T-cell (primary cell): ENCODE measurements at places on chromosomes 1 and 21.
A peak's percentile ranks its signal among the peaks of the same experiment; 100 is the strongest.

DNA sequence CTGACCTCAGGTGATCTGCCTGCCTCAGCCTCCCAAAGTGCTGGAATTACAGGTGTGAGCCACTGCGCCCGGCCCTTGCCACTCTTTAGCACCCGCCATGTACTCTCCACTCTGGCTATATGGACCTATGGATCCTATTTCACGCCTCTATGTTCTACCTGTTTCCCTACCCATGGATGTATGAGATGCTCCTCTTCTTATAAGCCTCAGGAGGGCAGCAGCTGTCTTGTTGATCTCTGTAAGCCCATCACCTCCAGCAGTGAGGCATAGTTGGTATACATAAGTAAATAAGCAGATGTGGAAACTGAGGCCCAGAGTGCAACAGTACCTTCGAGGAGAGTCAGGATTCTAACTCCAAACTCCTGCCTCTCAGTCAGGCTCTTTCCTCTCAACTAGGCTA is 24.7 kb upstream of the ARTN start:
- no peak for DNase-seq

GRCh38 chr1:196142111-196142640 is 466.1 kb downstream of the KCNT2 start:
- DNase-seq: no peak

DNA sequence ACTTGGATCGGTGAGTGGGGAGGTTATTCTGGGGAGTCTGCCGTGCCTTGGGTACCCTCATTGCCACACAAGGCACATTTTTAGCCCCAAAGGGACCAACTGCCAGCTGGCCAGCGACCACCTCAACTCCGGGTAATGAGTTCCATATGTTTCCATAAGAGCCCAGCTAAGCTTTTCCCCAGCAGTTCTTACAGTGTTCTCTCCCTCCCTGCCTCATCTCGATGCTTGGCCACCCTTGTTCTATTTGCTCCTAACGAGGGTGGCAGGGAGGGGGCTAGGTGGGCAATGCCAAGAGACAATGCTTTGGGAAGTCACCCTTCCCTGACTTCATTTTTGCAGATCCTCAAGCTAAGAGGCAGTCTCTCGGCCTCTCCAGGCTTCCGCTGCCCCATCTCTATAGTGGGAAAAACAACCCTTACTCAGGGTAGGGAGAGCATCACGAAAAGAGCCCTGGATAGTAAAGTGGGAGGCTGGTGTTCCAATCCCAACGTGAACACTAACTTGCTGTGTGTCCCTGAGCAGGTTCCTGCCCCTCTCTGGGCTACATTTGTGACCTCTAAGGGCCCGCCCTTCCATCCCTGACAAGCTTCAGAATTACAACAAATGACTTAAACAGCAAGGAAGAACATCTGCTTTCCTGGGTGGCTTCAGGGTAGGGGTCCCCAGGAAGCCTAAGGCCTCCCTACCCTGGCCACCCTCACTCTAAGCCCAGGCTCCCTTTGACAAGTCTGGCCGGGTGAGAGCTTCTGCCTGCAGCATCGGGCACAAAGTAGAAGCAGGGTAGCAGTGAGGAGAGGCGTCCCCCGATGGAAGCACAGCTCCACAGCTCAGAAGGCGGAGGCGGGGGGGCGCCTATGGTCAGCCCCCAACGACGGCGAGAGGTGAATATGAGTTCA is 5.8 kb downstream of the ID3 start:
- no peak for DNase-seq

DNA sequence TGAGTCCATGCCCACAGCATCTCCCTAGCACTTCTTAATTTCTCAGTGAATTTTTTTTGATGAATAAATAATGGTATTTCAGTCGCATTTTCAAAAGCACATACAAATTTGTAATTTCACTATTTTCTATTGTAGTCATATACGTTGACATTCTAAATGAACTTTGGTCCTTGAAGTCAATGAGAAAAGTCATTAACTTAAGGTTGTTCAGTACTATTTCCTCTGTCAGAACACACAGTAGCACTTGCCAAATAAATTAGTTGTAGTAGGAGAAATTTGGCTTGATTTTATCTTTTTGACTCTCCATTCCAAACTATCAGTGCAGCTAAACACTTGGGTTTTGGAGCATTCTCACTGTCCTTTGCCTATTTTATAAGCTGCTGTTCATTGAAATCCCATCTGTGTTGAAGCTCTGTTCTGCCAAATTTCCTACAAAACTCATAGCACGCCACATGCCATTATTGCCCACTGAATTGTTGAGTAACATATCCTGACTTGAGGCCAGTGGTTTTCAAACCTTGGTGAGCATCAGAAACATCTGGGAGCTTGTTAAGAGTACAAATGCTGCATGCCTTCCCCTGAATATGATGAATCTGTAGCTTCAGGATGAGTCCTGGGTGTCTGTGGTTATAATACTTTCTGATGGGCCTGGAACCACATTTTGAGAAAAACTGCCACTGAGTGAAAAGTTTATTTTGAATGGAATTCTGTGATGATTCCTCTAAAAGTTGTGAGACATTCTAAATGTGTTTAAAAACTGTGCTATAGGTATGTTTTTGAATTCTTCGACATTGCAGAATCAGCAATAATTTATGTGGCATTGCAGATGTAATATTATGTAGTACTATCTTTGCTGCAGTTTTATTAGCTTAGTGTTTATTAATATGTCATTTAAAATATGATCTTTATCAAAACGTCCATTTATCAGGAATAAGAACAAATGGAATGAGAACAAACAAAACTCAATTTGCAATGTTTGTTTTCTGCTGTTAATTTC is 78.9 kb downstream of the DNM3 start:
- DNase-seq: no peak

DNA sequence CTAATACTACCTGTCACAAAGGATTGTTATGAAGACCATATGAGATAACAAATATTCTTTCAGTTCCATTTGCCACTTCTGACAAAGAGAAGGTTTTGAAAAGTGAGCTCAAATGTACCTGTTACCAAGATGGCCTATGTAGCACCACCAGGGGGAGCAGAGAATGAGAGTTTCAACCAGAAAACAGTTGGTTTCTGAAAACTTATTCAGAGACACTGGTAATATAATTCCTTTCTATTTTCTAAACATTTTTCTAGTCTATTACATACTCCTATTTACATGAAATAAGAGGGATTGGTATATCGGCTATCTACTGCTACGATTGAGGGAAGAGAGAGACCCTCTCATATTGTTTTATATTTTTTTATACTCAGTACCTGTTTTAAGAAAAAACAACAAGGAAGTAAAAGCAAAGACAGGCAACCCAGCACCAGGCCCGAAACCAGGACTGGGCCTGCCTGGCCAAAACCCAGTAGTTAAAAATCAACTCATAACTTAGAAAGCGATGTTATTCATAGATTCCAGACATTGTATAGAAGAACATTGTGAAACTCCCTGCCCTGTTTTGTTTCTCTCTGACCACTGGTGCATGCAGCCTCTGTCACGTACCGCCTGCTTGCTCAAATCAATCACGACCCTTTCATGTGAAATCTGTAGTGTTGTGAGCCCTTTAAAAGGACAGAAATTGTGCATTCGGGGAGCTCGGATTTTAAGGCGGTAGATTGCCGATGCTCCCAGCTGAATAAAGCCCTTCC is 48.3 kb downstream of the IL23R start:
- peak; percentile 58 for DNase-seq

DNA sequence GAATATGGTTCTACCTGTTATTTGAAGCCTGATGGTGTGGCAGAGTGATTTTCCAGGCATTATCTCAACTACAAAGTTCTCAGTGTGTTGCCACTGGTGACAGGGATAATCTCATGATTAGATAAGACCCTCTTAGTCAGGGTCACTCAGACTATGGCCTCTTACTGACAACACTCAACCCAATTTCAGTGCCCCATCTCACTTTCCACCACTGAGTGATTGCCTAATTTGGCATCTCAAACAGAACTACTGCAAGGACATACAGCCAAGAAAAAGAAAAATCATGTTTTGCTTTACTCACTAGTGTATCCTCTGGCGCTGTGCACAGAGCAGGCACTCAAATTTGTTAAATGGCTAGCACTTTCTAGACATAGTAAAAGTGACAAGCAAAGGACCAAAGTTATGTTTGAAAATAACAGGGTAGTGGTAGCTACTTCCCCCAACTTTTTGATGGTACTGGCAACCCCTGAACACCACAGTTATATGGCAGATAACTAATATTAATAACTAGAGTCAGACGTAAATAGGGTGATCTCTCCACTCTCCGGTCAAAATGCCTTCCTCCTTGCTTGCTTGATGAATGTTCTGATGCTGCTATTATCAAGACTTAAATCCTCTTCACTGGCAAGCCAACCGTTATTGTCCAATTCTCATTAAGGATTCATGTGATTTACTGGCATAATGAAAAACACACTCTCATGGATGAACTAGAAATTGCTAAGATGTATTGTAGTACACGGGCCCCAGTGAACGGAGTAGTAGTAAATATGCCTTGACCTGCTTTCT is 37.1 kb upstream of the SLC30A10 start:
- DNase-seq: no peak

DNA sequence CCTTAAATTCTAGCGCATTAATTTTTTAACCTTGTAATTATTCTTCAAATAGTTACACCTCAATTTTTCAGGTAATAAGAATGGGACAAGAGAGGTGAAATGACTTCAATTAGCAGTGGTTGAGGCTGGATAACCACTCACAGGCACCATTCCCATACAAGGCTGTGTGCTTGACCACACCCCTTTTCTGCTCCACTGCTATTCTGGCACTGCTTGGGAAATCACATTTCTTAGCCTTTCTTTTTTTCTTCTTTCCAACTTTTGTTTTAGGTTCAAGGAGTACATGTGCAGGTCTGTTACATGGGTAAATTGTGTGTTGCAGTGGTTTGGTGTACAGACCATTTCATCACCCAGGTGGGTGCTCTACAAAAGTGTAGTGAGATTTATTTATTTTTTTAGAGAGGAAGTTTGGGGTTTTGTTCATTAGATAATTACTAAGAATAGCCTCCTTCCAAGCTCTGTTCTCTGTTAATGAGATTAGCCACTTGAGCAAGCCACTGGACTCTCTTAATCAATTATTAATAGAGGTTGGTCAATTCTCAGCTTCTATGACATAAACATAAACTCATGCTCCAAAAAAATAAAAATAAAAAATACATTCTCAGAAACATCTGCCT is 14.4 kb downstream of the ILDR2 start:
- no peak for DNase-seq

GRCh38 chr1:2065699-2066098 is 15.5 kb downstream of the PRKCZ start:
- no peak for DNase-seq

DNA sequence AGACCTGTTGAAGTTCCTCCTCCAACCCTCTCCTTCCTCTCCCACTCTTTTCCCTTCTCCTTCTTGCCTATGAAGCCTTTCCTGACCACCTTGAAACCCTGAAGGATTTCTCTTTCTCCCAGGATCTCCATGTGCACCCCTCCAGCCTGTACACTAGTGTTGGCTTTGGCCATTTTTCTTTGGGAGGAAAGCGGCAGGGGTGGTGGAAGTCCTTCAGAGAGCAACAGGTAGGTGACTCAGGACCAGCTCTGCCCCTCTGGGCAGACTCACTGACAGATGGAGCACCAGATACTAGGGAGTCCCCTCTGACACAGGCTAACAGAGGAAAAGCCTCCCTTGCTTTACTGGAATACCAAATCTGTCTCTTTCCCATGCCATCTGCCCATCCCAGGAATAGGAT is 4.6 kb downstream of the SLC26A9 start:
- no peak for DNase-seq

DNA sequence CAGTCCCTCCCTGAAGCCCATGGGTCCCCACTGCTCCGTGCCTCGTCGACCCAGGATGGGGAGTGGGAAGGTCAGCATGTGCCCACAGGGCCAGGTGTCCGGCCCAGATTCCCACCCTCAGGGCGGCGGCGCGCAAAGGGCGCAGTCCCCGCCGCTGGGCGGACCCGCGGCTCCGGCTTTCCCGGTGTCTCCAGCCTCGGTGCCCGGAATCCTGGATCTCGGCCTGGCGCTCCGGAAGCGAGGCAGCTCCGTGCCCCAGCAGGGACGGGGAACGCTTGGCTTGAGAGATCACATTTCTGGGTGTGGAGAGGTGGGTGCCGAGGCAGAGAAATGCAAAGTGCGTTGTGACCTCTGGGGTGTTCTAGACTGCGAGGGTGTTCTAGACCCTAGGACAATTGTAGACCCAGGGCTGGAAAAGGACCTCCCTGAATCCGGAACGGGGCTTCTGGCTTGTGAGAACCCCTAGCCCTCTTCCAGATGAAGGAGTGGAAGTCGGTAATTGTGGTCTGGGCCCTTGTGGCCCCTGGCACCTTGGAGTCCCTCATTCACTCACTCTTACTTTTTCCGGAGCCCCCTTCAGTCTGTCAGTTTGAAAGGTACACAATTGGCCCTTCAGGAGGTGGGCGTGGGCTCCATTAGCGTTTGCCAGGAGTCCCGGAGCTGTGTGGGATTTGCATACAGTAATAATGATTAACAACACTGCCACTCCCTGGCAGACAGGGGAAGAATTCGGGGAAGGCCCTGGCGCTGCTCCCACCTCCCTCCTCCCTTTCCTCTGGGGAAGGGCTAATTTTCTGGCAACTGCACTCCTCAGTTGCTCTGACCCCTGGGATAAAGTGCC is 1.6 kb upstream of the KCND3 start:
- no peak for DNase-seq

- DNase-seq: no peak
Measured at GRCh38 chr1:31515056-31515775, 61.1 kb upstream of the TINAGL1 start.

DNA sequence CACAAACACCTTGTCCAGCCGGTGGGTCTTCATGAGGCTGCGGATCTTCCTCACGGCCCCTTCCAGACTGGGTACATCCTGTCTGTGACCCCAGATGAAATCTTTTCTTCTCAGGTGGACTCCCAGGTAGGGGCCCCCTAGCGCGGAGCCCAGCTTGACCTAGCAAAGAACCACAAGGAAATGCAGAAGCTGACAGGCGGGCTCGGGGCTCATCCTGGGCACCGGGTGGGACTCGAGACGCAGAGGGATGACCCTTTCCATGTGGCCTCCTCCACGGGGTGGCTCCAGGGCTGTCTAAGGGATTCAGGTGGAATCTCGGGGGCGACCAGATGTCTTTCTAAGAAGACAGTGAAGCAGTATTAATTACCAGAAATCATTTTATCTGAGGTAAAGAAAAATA is 17.8 kb downstream of the POFUT2 start:
- DNase-seq: no peak

- no peak for DNase-seq
Measured at GRCh38 chr1:59309392-59309791, 12.5 kb downstream of the FGGY start.

DNA sequence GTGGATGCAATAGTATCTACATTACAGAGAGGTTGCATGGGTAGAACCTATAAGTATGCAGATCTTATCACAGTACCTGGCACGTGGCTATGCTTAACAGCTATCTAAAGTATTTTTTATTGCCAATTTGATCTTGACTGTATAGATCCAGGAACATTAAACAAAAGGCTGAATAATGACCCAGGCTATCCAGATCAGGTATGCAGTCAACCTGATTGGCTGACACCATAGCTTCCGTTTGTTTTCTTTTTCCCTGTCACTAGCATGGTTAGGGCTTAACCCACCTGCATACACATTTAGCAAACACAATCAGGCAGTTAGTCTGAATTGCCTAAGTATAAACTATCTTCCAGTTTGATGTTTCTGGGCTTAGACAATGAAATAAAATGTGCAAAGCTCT is 264.9 kb upstream of the PLXNA2 start:
- no peak for DNase-seq

- no peak for DNase-seq
Measured at GRCh38 chr1:86352086-86352485, 44.0 kb downstream of the ODF2L start.

- DNase-seq: no peak
Measured at GRCh38 chr1:152786077-152786476, at the start of gene LCE1E. LCE1E (plus strand) TSS chr1:152786257; CDS start chr1:152787300, 1,043 bp downstream.

- no peak for DNase-seq
Measured at GRCh38 chr1:2472561-2473177, 3.4 kb upstream of the PLCH2 start.
